Activated naive CD8-positive, alpha-beta T cell treated with anti-CD3 and anti-CD28 coated beads for 36 hours (primary cell): ENCODE measurements at places on chromosomes 6 and 20. TPM values are rescaled to one million over a fixed set of nuclear protein-coding genes. Genes with fewer than 3 reads are reported as not detected.

PAQR8 gene
- 11.0 TPM for total RNA-seq

TXLNB gene
- total RNA-seq, result 0.19 TPM

CCDC167 gene
- 51.0 TPM for total RNA-seq

EEF1A2 gene
- total RNA-seq, result 0.27 TPM

SIGLEC1 gene
- not detected for total RNA-seq

DPPA5 gene
- total RNA-seq, result not detected

TREM1 gene
- 0.30 TPM for total RNA-seq
